HT-29 (cell line): ENCODE measurements at places on chromosomes 3 and 15.

DNA sequence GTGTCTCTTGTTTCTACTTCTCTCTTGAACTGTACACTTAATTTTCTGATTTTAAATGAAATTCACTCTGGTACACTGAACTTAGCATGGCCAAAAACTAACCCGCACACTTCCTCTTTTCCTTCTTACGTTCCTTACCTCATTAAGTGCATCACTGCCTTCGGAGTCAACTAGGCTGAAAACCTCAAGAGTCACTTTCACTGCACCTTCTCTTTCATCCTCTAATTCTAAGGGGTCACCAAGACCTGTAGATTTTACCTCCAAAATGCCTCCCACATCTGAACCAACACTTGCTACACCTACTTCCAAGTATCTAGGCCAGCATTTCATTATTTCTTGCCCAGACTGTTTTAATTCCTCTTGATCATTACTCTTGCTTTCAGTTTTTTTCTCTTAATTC is 6.6 kb downstream of the CBLB start:
- DNase-seq, result no peak

DNA sequence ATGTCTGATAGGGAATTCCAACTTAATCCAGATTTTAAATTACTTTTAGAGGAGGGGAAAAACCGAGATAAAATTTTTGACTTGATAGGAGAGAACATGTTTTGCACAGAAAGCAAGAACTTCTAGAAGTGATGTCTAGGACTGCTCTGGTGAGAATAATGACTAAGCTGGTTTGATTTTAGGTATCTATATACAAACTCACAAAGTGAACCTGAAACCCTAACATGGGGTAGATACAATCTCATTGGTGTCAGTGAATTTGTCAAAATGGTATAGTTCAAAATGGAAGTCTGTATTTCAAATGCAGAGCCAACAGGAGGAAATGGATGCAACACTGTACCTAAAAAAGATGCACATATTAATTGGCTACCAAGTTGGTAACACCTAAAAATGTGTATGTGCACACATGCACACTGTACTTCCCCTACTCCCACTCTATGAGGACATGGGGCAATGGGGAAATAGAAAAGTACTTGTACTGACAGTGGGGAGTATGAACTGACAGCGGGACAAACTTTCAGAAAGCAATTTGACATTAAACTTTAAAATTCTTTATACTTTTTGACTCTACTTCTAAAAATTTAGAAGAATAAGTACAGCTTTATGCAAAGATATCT is 53.0 kb downstream of the NR1I2 start:
- no peak for DNase-seq

DNA sequence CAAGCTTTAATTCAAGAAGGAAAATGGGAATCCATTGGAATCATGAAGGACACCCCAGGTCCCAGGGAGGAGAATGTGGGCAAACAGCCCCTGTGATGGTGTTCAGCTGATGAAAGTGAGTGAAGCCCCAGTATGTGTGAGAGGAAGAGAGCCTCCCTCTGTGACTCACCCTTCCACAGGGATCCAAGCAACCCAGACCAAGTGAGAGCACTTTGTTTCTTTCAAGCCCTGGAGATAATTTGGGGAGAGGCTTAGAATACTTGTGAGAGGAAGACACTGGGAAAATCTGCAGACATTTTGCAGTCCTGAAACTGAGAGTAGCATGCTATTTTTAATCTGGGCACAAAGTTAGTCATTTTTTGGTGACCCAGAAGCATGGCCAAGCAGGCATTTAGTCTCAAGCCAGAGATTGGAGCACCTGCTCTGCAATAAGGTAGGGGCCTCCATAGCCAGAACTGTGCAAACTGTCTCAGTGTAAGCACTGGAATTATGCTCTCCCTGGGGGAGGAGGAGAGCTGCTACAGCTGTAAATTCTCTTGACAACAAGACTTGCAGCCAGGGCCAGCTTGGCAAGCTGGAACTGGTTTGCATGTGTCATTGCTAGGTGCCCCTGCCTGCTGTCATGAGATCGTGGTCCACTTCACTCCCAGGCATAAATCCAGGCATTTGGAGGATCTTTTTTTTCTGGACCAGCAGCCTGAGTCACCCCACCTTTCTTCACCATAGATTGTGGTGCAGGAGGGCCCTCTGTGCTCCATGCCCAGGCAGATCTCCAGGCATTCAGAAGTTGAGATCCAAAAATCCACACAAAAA is 537.8 kb upstream of the DPPA4 start:
- DNase-seq, result no peak

DNA sequence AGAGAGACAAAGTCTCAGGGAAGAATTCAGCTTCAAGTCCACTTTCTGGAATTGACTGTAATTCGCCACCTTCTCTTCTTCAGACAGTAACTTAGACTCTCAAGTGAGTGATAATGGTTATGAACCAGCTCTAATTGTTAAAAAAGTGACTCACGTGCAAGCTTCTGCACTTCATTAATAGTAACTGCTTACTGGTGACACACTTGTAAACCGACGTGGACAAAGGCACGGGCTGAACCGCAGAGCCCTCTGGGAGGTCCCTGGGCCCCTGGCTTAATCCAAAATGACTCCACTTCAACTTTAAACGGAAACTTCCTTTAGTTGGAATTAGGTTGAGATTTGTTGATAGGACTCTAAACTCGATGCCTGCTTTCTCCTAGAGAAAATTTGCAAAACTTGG is 17.0 kb downstream of the MUC4 start:
- DNase-seq, result no peak

- DNase-seq, result no peak
Measured at GRCh38 chr3:108064293-108064887, 26.4 kb downstream of the CD47 start.

- no peak for DNase-seq
Measured at GRCh38 chr15:30824518-30825195, 79.1 kb upstream of the FAN1 start.

DNA sequence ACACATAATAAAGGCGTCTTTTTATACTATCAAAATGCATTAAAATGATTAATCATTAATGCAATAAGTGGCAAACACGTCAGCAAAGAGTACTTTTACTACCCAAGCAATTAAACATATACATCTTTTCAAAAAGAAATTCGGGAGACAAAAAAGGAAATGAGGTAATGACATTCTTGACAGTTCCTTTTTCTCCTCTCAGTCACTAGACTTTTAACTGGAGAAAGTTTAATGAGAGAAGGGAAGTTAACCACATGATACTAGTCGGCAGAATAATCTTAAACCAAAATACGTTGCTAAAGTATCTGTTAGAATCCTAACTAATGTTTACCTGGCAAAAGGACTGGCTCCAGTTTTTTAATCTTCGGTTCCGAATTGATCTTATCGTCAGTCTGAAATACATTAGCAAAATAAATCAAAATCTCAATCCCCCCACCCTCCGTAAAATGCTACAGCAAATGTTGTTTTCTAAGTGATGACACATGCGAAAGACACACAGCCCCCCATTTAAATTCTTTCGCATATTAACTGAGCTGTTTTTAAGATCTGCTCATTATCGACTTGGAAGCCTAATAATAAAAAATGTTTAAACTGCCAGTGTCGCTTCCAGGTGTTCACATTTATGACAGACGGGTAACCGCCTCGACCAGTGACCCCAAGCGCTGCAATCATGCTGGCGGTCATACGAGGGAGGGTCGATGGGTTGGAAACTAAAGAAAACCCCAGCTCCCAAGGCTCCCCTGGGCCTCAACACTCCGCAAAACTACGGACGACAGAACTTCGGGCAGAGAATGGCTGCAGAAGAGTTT is 778 bp downstream of the MTMR10 start:
- peak; percentile 67 for DNase-seq

- DNase-seq, result no peak
Measured at GRCh38 chr15:94580211-94580885, 349.0 kb downstream of the MCTP2 start.

- DNase-seq, result no peak
Measured at GRCh38 chr3:101992863-101993262, 143.5 kb downstream of the NFKBIZ start.

DNA sequence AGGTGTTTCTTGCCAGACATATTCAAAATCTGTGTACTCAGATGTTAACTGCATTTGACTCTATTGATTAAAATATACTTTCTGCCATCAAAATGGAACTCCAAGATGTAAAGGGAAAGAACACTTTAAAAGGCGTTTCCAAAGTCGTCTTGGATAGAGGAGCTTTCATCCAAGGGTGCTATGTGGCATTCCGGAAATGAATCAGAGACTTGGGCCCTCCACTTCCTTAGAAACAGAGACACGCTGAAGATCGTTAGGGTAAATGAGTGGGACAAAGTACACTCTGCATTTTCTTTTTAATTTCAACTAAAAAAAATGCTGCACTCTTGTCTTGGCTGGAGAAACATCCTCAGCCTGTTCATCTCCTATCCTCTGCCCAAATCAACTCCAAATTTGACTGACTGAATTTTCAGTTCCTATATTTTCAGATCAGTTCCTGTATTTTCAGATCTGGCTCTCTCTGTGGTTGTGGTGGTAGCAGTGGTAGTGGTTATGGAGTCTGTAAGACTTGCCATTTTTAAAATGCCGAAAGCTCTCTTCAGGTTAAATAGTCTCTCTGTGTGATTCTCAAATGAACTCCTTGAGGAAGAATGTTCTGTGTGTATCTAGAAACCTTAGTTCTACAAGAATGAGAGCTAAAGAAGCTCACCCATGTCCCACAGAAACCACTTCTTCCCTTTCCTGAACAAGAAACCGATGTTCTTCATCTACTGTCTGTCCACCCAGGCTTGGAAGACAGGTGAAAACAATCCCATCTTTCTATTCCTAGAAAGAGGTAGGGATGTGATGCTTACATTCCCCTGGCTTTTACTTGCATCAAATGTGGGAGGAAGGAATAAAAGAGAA is 156.8 kb upstream of the ICE2 start:
- peak; percentile 31 for DNase-seq

- peak; percentile 46 for DNase-seq
Measured at GRCh38 chr3:160754371-160754854, 1.6 kb upstream of the PPM1L start.

DNA sequence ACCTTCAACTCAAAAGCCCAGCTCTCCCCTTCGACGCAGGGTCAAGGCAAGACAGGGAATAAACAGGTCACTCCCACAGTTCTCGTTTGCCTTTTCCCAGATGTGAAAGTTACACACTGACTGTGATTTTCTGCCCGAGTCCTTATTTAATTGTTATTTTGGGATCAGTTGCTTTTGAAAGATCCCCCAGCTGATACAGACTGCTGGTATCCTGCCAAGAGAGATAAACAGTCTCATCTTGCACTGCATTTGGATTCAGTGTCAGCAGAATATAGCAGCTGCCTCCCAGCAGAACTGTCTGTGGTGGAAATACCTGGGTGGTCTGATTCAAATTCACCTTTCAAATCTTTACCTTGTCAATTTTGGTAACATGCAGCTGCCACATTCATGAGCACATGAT is 56.0 kb upstream of the FAM3D start:
- DNase-seq, result no peak

DNA sequence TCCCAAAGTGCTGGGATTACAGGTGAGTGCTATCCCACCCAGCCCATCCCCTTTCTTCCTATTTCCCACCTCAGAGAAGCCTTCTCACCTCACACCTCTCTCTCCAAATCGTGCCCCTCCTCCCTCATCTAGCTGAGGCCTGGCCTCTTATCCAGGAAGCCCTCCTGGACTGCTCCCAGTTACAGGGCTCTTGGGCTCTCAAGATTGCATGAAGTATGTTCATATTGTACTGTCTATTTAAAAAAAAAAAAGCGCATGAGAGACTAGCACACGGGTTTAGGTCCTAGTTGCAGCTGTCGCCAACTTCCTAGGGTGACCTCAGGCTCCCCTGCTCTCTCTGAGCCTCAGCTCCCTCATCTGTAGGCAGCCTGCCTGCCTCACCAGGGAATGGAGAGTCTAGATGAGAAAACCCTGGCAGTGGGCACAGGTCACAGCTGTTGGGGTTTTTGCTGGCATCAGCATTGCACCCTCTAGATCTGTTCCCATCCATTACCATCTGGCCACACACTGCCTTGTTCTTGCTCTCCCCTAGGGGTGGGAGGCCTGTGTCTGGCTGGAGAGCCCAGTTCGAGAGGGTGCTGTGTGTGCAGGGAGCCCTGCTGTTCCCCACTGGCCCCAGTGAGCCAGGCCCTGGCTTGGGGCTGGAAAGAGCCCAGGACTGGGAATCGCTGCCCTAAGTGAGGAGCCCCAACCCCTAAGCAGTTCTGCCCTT is 24.2 kb upstream of the C15orf39 start:
- DNase-seq, result no peak

- no peak for DNase-seq
Measured at GRCh38 chr3:67920311-67920710, 265.9 kb upstream of the SUCLG2 start.

- no peak for DNase-seq
Measured at GRCh38 chr3:109241459-109242186, 74.7 kb downstream of the DPPA2 start.

GRCh38 chr15:33730815-33731214 is 237.5 kb upstream of the CHRM5 start:
- no peak for DNase-seq

- DNase-seq, result no peak
Measured at GRCh38 chr3:13637311-13637891, 88.5 kb downstream of the FBLN2 start.

DNA sequence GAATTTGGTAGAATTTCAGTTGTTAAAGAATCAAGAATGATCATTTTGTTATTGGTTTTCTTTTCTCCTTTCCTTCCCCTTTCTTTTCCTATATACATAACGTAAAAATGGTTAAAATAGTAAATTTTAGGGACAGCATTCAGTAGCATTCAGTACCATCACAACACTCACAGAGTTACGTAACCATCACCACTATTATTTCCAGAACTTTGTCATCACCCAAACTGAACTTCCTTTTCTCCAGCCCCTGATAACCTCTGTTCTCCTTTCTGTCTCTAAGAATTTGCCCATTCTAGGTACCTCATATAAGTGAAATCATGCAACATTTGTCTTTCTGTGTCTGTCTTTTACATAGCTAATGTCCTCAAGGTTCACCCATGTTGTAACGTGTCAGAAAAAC is 165.3 kb downstream of the AKAP13 start:
- DNase-seq, result no peak

GRCh38 chr3:24215502-24215901 is 270.4 kb downstream of the NR1D2 start:
- DNase-seq, result no peak

DNA sequence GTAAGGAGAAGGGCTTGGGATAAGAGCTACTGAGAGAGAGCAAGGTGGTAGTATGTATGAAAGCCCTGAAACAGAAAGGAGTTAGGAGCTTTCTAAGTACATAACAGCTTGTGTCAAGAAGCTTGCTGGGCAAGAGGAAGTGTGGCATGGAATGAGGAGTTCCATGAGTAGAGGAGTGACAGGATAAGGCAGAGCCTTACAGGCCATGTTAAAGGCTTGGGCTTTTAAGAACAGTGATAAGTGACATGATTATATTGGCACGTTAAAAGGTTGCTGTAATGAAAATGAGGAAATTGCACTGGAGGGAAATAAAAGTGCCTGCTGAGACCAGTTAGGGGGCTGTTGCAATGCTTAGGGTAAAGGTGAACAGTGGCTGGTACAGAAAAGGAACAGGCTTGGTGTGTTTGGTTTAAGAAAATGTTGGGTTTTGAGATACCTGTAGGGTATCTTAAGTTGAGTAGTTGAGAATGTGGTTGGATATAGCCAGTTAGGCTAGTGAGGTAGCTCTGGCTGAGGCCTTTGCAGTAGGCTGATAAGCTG is 49.0 kb downstream of the MEF2A start:
- DNase-seq, result peak; percentile 30
